ENCODE measurements at places on chromosomes 12 and 14.

DNA sequence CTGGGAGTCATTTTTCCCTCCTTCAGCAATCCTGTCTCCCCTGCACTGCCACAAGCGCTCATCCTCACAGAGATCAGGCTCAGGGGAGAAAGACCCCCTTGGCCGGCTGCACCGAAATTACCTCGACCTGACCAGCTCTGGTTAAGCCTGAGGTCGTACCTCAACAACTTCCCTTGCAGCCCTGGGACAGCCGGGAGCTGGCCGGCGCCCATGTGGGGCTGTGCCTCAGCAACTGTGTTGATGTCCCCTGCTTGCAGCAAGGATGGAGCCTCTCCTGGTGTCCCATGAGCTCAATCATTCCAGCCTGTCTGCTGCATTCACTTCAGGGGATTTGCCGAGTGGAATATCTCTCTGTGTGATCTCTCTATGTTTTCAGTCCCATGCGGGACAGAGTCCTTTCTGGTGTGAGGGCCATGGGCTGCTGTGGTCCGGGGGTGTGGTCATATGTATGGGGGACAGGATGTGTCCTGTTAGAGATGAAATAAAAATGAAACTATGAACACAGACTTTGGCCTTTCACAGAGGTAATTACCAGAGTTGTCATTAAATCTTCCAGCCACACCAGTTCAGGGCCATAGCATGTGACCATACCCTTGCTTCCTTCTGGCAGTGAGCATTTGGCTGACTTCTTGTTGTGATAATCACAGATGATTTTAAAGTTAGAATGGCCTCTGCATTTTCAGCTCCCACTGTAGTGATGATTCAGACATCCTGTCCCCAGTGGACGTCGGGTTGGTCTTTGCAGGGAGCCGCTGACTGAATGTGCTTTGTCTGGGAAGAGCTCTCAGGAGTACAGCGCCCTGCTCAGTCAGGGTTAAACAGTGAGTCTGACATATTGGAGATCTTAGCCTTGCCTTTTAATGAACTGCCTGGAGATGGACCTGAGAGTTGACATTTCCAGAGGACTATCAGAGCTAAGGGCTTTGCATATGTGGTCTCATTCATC lies 405.9 kb downstream of the AACS start:
- DNase-seq: no peak

GRCh38 chr12:108773798-108774788 lies 42.8 kb upstream of the CORO1C start:
- no peak for DNase-seq

DNA sequence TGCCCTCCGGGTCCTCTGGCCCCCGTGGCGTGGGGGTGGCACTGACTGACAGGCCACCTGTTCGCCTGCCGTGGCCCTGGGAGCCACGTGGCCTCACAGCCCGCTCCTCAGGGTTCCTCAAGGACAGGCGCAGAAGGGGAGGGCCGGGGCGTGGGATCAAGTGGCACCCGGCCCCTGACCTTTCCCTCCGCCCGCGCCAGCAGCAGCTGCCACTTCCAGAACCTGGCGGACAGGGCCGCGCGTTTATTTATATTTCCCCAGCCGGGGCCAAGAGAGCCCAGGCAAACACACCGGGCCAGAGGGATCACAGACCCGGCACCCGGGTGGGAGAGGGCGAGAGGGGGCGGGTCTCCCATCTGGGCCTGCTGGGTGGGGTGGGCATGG lies 92.6 kb downstream of the RFLNA start:
- DNase-seq: no peak

DNA sequence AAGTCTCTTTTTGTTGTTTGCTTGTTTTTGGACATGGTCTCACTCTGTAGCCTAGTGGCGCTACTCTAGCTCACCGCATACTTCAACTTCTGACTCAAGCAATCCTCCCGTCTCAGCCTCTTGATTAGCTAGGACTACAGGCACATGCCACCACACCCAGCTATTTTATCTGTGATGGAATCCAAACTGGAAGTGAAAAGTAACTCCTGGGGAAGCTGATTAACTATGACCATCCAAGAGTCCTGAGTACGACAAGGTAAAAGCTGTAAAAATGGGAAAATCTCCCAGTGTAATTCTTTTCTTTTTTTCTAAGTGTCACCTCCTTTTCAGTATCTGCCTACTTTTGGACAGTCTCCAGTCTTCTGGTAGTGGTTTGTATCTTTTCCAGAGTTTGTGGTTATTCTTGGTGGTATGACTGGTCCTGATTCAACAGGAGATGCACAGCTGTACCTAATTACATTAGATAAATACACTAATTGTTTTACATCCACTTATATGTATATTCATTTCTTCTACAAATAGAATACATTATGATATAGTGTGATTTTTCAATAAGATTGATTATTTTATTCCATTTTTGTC lies 97.8 kb downstream of the SLC6A15 start:
- no peak for DNase-seq

DNA sequence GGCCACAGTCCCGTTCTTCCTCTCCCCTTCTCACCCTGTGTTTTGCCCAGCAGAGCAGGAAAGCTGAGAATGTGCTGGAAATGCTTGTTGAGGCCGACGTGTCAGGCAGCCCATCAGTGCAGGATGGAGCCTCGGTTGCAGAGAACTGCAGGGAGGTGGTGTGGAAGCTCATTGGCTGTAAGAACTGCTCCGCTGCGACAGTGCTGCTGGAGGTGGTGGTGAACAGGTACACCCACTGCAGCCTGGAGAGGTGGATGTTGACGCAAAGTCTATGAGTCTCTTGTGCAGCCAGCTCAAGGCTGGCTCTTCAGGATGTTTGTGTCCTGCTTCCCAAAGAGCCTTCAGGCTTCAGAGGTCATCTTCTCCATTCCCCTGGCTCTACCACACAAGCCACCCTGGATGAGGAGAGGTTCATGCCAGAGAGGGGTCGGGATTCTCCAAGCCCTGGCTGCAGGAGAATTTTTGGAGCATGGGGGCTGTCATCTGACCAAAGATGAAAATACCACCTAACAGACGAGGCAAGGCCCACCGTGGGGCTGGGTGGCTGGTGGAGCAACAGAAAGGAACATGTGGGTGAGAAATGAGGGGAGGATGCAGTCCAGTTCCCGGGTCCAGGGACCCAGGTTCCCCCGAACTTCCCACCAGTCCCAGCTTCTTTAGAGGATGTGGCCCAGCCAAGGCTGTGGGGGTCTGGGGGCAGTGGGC lies 174.1 kb upstream of the PRMT8 start:
- DNase-seq: no peak

DNA sequence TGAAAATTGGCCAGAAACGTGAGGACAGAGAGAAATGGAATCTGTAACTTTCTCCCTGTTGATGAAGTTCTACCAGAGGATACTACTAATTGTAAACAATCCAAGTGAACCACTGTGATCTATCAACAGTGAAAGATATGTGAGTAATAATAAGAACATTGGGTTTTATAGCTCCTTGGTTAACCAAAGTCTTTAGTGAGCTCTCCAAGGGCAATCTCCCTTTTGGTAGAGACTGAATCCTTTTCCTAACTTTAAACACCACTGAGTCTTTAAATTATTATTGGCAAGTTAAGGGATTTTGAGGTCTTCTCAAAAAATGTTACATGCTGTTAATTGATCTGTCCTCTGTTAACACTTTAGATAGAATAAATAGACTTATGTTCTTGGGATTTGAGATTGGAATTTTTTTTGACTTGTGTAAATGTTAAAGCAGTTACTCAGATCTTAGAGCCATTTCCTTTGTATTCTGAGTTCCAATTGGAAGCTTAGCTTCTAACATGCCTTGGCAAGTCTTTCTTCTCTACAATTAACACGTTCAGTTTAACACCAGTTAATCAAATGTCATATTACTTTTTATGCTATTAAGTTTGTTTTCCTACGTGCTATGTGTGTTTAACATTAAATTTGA lies 338.2 kb upstream of the DDHD1 start:
- no peak for DNase-seq

DNA sequence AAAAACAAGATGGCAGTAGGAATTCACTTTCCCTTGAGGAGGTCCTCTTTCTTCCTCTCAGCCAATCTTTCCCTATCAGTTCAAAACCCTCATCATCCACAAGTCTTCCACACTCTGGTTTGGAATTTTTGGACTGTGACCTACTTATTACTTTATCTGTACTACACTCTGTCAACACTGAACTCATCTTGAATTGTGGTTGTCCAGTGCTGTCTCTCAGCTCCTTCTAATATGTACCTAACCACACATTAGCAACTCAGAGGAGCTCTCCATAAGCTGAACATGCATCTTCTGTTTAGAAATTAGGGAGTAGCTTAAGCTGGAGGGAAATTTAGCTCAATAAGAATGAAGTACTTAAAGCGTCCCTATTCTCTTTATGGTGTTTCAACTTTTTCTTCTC lies 34.8 kb downstream of the SLC38A1 start:
- no peak for DNase-seq

DNA sequence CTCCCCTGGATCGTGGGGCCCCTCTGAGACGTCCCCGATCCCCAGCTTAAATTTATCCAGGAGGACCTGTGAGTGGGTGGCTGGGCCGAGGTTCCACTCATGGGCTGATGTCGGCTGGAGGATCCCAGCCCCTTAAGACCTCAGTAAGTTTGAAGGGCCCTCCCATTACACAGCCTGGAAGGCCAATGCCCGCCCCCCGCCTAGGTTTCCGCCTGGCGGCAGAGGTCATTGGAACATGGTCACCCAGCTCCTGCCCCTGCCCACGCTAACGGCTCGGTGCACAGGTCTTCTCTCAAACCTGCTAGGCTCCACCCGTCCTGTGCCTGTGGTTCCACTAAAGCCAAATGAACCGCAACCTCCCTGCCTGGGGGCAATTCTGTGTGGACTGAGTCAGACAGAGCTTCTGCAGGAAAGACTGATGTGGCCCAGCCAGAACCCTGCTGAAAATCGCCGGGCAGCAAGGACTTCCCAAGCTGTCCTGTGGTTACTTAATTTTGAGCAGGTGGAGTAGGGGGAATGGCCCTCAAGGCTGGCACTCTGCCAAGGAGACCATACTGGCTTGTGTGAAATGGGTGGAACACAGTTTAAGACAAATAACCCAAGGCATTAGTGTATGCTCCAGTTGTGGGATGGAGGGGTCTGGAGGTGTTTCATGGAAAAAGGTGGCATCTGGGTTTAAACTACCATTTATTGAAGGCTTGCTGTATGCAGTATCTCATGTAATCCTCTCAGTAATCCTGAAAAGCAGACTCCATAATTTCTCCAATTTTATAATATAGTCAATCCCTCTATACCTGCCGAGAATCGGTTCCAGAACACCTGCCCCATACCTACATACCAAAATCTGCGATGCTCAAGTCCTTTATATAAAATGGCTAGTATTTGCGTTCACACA lies 903 bp upstream of the NT5DC3 start:
- DNase-seq: no peak

- no peak for DNase-seq
Observed at GRCh38 chr14:100488057-100488456, 99.2 kb downstream of the BEGAIN start.

GRCh38 chr14:93829839-93830481 lies 41.7 kb upstream of the PRIMA1 start:
- no peak for DNase-seq

DNA sequence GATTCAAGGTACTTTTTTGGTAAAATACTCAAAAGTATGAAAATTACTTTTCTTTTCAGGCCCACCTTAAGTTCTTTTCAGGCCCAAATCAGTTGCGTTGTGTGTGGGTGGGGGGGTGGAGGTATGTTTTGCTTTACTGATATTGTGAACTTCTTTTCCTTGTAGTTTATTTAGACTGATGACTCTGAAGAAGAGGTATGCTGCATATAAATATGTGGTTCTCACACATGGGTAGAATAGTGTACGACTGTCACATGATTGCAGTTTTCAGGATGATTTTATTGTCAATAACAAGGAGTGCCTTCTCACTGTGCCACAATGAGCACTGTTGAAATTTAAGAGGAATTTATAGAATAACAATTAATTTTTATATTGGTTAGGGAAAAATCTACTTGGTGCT lies 166.6 kb upstream of the ATP2B1 start:
- no peak for DNase-seq

GRCh38 chr14:41986083-41986645 lies 379.5 kb downstream of the LRFN5 start:
- no peak for DNase-seq

DNA sequence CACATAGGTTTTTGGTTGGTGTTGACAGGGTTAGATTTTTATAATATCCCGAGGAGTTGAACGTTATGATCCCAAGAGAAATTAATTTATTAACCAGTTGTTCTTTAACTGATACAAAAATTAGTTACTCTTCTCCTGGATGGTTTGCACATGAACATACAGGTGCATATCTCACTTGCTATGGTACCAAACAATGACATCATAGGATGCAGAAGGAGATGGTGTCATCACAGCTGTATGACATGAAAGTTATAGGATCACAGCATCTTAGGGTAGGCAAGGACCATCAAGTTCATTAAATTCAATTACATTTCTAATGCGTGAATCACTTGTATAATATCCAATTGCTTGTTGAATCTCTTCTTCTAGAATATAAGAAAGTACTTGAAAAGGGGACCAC lies 175.8 kb downstream of the PAH start:
- DNase-seq: no peak

DNA sequence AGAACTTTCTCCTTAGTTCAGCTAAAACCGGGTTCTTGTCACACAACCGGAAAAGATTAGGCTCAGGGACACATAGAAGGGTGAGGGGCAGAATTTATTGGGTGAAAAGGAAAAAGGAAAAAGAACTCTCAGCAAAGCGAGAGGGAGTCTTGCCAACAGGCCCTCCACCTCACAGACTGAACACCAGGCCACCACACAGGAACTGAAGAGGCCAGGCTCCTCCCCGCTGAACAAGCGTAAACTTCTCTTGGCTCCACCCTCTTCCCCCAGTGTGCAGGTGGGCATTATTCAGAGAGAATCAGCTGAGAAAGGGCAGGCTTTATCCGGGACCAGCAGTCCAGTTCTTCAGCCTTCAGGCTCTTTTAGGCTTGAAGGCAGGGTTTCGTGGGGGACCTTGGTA lies 125.6 kb upstream of the FGD4 start:
- DNase-seq: peak; percentile 23

GRCh38 chr12:10361622-10362021 lies 28.2 kb downstream of the KLRK1 start:
- no peak for DNase-seq

DNA sequence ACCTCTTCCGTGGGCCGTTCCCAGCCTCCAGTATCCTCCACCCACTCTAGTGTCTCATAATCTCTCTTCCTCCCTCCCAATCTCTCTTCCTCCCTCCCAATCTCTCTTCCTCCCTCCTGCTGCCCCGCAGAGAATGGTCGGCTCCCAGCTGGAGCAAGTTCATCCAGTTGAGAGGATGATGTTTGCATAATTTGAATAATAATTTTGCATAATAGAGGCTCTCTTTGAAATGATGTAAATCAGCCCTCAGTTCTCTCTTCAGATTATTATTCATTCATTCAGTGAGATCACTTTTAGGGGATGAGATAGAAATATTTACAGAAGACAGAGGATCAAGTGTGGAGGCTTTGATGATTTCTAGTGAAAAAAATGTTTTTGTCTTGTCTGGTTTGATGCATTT lies 125.0 kb downstream of the PTPN11 start:
- DNase-seq: no peak

GRCh38 chr12:5511644-5512600 lies 80.0 kb downstream of the NTF3 start:
- DNase-seq: no peak

GRCh38 chr12:115638733-115639647 lies 638.5 kb downstream of the MED13L start:
- no peak for DNase-seq

GRCh38 chr12:28209782-28210181 lies 19.5 kb downstream of the CCDC91 start:
- no peak for DNase-seq
